ENCODE measurements at places on chromosomes 6 and 20.

GRCh38 chr6:138849791-138850190 lies 53.9 kb downstream of the ECT2L start:
- no peak for DNase-seq

- DNase-seq, result peak; percentile 98
Observed at GRCh38 chr20:1469925-1470571, 3.4 kb upstream of the NSFL1C start.

- peak; percentile 83 for DNase-seq
Observed at GRCh38 chr20:47493175-47493962, 8.3 kb upstream of the NCOA3 start.

DNA sequence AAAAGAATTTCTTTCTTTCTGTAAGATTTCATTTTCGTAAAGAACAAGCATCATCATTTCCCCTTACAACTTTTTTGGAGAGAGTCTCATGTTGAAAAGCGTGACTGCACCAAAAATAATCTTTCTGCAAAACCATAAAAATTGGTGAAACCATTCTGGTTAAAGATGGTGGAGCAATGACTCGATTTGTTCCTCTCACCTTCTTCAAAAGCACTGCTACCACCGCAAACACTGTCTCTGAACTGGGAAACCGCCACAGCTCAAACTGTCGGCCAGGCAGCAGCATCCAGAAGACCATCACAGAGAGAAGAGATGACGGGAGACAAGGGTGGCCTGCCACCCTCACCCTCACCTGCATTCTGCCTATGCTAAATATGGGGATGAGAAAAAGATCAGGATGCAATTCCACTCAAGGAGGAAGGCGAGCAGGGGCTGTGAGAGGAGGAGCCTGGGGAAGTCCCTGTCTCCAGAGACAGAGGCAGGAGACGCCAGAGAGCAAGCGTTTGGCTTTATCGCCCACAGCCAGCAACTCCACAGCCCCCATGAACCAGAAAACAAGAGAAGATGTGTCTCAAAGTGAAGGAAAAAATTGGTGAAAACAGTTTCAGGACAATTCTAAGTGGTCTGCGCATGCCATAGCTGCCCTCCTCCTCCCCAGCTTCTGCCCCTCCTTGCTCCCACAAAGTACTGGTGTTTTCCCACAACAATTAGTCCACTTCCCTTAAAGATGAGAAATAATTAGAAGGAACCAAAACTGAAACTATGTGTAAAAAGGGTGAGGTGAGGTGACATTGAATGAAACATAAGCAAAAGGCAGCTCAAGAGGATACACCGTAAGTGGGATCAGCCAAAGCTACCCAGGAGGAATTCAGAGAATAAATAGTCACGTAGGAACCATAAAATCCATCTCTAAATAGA lies 255.5 kb downstream of the KIF16B start:
- DNase-seq, result no peak

DNA sequence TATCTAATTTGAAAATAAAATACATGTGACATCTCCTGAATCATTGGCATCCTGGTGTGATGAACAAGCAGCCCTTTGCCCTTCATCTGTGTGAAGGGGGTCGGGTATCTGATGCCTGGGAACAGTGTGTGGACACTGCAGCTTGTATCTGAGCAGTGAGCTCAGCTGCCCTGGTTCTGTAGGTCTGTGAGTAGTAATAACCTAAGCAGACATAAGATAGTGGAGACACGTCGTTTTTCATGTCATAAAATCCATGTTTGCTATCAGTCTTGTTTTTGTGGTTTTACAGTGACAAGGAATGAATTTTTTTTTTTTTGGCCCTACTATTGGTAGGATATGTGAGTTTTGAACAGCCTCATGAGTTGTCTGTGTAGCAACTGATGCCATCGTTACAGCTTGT lies 133.0 kb downstream of the JARID2 start:
- DNase-seq, result no peak

- DNase-seq, result no peak
Observed at GRCh38 chr20:15069355-15069754, 731.9 kb upstream of the FLRT3 start.

- DNase-seq, result peak; percentile 35
Observed at GRCh38 chr6:138004430-138005287, 102.6 kb downstream of the PERP start.

GRCh38 chr20:63442100-63442493 lies 30.4 kb downstream of the KCNQ2 start:
- peak; percentile 37 for DNase-seq

DNA sequence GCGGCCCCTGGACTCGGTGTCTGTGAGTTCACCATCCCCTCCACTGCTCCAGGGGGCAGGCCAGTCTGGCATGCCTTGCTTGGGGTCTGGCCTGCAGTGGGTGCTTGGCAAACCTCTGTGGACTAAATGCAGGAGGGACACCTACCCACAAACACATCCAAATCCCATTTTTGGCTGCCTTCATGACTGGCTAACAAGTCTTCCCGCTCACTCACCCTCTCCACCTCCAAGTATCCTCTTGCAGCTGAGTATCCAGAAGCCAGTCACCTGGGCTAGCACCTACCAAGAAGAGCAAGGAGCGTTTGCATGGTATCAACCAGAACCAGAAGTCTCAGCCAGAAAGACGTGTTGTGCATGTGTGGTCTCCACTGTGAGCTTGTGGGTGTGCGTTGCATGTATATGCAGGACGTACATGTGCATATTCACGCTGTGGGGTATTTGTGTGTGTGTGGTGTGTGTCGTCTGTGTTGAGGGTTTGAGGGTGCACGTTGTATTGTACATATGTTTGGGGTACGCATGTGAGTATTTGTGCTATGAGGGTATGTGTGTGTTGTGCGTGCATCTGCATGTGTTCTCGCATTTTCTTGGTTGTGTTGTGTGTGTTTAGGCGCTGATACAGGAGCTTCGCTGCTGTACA lies 5.6 kb upstream of the PMEPA1 start:
- no peak for DNase-seq

Measured in iris pigment epithelial cell (primary cell).